ENCODE measurements at places on chromosomes 3 and 15.
A peak's percentile ranks its signal among the peaks of the same experiment; 100 is the strongest.

DNA sequence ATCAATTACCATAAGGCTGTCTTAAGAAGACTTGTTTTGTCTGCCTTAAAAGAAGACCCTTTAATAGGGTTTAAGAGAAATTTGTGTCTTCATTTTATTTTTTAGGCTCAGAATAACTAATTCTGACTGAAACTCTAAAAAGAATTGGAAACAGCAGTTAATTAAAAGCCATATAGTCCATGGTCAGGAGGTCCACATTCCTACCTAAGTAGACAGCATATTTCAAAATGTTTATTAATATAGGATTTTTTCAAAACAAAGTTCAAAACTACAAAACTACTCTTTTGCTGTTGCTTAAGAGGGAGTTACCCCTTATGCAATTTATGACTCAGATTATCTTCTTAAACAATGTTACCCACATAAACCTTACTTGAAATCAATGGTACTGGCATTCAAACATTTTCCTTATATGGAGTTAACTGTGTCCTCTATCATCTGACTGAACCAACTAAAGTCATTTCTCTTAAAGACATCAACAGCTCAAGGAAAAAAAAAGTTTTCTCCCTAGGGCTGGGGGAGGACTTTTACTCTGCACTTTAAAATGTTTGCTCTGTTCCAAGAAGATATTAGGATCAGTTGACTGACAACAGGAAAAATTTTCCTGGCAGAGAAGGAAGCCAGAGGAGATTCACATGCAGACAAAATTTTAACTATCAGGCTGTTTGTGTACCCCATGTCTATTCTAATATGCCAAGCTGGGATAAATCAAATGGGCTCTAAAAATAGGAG lies 56.8 kb upstream of the NANOGP8 start:
- DNase-seq = no peak

- no peak for DNase-seq
These were observed 93.3 kb downstream of the SEMA5B start for GRCh38 chr3:122934251-122934650.

- no peak for DNase-seq
These were observed 79.7 kb upstream of the C2CD4B start for GRCh38 chr15:62244762-62245161.

GRCh38 chr3:149654188-149654601 lies 3.6 kb downstream of the WWTR1 start:
- no peak for DNase-seq

DNA sequence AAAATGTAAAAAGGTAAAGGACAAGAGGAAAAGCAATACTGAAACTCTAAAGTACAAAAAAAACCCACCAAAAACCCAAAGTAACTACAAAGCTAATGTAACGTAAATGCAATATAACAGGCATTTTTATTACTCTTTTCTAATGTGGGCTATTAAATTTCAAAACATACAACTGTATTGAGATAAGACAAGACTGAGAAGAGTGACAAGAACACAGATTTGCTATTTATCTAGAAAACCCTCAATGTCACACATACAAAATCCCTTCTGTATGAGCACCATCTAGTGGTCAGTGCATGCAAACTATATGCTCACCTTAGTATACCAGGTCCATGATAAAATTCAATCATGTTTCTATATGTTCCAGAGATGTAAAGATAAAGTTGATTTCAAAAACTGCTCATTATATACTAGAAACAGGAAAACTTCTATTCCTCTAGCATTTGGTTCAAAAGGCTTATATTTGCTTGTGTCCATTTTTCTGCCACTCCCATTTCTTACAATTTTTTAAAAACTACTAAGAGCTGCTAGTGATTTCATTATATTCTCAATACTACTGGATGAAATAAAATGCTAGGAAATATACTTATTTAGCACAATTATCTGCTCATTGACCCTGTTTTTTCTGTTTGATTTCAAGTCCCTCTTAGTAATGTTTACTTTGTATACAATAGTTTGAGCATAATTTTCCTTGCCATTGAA lies 111.4 kb downstream of the DLG1 start:
- DNase-seq = peak; percentile 21

DNA sequence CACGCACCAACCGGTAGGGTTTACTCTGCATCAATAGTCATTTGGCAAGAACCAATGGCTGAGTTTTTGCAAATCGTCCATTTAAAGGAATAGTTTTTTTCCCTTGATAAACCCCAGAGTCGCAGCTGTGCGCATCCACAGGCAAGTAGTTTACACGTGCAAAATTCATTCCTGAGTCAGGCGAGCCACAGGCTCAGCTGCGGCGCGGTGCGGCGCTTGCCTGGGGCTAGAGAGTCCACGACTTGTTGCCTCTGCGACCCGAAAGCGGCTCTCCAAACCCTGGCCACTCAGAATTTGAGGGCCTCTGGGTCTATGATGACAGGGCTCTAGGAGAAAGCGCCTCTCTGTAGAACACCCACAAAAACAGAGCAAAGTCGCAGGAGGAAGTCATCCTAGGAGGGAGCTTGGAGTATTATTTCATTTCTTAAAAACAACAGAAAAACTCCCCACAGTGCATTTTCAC lies 36.7 kb downstream of the ZIC4 start:
- no peak for DNase-seq

DNA sequence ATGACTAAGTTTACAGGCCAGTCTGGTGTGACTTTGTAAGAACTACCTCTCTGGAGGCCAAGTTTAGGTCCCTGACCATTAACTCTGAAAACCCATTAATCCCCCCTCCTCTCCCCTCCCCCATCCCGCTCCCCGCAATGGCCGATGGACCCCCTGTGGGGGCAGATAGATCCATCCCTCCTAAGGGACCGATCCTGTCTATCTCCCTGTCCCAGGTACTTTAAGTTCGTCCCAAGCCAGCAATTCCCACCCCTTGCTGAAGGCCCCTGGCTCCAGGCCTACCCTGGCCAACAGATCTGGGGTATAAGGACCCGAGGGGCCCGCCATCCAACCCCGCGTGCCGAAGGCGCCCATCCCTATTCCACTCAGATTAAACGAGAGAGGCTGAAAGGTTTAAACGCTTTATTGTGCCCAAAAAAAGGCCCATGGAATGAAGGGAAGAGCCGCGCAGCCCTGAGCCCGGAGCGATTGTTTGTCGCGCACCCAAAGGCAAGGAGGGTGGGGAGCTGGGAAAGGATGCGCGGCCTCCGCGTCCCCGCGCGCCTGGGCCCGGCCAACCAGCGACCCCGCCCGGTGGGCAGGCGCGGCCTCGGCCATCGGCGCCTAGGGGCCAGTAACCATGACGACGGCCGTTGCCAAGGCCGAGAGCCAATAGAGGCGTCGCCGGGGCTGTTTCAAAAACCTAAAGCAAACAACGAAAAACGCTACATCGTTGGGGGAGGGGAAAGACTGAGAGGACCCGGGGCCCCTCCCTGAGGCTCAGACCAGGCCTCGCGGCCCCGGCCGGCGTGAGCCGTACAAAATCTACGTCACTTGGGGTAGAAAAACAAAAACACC lies 35.9 kb downstream of the HMCES start:
- peak; percentile 72 for DNase-seq

DNA sequence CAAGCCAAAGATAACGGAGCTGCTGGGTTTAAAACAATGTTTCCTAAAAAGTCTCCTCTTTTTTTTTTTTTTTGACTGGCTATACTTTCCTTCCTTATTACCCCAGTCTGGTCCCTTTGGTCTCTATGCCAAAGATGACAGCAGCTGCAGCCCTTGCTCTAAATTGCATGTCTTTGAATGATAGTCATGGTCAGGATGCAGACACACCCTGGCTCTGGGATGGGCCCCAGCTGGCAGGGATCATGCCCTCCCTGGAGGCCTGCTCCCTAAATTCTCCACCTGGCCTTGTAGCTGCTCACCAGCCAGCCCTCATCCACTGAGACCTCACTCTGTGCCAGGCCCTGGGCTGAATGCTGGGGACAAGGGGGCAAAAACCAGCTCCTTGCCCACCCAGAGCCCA lies 95.8 kb downstream of the MESD start:
- DNase-seq = no peak

DNA sequence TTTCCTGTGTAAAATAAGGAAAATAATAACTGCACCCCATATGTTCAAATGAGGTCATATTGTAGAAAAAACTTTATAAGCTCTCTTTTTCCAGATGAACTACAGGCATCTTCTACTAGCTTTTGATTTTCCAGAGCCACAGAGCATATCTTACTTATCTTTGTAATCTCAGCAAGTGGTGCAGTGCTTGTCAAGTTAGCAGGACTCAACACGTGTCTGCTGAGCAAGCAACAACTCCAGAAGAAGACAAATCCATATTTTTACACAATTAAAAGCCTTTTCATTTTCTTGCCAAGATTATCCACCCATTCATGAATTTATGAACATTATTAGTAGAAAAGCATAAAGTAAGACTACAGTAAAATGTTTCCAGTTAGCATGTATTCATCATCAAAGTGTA lies 14.4 kb upstream of the TSC22D2 start:
- DNase-seq = no peak

GRCh38 chr3:123201223-123201556 lies 553 bp upstream of the SEC22A start:
- no peak for DNase-seq

- DNase-seq = peak; percentile 48
These were observed 5.3 kb upstream of the SPESP1 start for GRCh38 chr15:68924866-68925560.

- no peak for DNase-seq
These were observed 109.6 kb downstream of the ADCY5 start for GRCh38 chr3:123339302-123339701.
